ENCODE measurements at places on chromosomes 11 and 22. TPM values are rescaled to one million over a fixed set of nuclear protein-coding genes. Genes with fewer than 3 reads are reported as not detected.
A peak's percentile ranks its signal among the peaks of the same experiment; 100 is the strongest.

DNA sequence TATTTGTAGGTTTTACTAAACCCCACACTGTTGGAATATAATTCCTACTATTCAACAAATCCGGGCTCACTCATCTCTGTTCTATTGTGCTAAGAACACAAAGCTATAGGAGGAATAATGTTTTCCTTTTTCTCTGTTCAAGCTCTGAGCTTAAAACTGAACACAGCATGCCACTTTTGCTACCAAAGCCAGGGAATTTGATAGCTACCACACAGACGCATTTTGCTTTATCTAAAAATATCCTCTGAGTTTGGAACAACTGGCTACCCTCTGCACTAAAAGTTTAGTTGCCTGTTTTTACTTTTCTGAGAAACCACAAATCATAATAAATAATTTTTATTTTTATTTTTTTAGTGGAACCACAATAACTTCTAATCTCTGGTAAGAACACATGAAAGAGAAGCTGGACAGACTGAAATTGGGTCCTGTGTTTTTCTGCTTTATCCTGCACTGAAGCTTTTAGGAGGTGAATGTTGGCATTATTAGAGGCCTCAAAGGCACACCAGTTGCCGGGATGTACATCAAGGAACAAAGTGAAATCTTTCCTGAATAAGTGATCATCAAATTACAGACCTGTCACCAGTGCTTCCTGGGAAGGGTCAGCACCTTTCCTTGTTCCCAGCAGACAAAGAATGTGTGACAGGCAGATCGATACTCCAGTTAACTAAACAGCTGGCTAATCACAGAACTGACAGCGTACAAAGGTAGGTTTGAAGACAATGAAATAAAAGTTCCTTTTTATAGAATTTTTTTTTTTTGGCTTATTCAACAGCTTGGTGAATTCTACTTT, 523.2 kb upstream of the TENM4 start:
- no peaks in the 10 kb centered on the region for H3K4me1 ChIP-seq
- DNase-seq: no peak
- no peaks in the 10 kb centered on the region for H3K36me3 ChIP-seq
- H3K4me3 ChIP-seq: no peak overlapping the region
- no peaks in the 10 kb centered on the region for H3K27me3 ChIP-seq

SYT7 gene
- total RNA-seq: 6.4 TPM

RAG2 gene
- not detected for total RNA-seq

DNA sequence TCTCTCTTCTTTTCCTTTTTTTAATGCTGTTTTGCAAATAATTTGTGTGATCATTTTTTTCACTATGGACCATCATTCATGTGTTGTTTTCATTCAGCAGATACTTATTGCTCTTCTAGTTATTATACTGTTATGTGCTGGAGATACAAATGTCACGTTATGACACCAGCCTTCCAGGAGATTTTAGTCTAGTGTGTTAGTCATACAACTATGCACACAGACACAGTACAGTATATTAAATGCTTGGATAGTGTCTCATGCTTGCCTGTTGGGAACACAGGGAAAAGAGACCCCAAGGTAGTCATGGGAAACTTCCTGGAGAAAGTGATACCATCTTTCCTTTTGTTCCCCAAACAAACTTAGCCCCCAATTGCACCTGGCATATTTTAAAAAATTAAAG, 116.1 kb downstream of the UVRAG start:
- peaks cover 4% of the 10 kb centered on the region for H3K4me1 ChIP-seq
- DNase-seq: no peak
- H3K4me3 ChIP-seq: no peak overlapping the region
- H3K36me3 ChIP-seq: no peaks in the 10 kb centered on the region
- H3K27ac ChIP-seq: no peak overlapping the region
- H3K27me3 ChIP-seq: no peaks in the 10 kb centered on the region

DNA sequence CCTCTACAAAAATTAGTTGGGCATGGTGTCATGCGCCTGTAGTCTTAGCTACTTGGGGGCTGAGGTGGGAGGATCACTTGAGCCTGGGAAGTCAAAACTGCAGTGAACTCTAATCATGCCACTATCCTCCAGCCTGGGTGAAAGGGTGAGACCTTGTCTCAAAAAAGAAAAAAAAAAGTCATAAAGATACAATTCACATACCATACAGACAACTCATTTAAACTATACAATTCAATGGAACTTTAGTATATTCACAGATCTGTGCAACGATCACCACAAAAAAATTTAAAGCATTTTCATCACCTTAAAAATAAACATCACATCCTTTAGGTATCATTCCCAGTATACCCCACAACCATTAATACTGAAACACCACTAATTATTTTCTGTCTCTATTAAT, 201.2 kb downstream of the PGR start:
- no peak for DNase-seq
- no peaks in the 10 kb centered on the region for H3K36me3 ChIP-seq
- no peaks in the 10 kb centered on the region for H3K4me1 ChIP-seq
- no peaks in the 10 kb centered on the region for H3K27me3 ChIP-seq
- H3K4me3 ChIP-seq: no peak overlapping the region
- no peak overlapping the region for H3K27ac ChIP-seq

DNA sequence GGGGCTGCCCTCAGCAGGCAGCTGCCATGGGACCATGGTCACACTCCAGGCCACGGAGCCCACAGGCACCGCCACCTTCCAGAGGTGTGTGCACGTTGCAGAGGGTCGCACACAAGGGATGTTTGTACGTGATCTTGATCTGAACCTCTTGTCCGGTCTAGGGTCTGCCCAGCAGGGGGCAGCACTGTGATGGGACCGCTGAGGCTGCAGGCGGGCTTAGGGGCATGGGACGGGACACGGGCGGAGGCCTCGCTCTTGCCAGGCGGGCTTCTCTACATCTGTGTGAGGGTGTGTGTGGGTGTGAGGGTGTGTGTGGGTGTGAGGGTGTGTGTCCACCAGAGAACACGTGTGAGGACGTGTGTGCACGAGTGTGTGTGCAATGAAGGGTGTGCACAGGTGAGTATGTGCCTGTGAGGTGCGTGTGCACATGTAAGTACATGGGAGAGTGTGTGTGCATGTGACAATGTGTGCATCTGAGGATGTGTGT, 52.4 kb downstream of the CACNA1I start:
- H3K27ac ChIP-seq: no peak overlapping the region
- H3K4me1 ChIP-seq: no peaks in the 10 kb centered on the region
- no peaks in the 10 kb centered on the region for H3K36me3 ChIP-seq
- DNase-seq: peak; percentile 56

GRCh38 chr11:69234740-69235710, 58.9 kb upstream of the MYEOV start:
- no peak overlapping the region for H3K4me3 ChIP-seq
- no peaks in the 10 kb centered on the region for H3K4me1 ChIP-seq
- no peak overlapping the region for H3K27ac ChIP-seq
- no peaks in the 10 kb centered on the region for H3K27me3 ChIP-seq
- no peak for DNase-seq

DNA sequence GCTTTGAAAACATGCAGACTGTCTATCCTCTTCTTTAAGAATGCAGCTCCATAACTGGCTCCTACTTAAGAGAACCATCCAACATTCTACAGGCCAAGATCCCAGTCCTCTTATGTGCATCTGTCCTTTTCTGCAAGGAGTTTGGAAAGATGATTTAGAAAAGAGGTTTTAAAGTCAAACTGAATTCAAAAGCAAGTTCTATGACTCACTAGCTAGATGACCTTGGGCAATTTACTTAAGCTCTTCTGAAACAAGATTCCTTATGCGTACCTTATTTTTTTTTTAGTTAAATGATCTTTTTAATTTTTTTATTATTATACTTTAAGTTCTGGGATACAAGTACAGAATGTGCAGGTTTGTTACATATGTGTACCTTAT, 29.2 kb downstream of the GUCY1A2 start:
- no peaks in the 10 kb centered on the region for H3K36me3 ChIP-seq
- H3K27me3 ChIP-seq: no peaks in the 10 kb centered on the region
- no peak overlapping the region for H3K4me3 ChIP-seq
- H3K27ac ChIP-seq: no peak overlapping the region
- no peaks in the 10 kb centered on the region for H3K4me1 ChIP-seq

DNA sequence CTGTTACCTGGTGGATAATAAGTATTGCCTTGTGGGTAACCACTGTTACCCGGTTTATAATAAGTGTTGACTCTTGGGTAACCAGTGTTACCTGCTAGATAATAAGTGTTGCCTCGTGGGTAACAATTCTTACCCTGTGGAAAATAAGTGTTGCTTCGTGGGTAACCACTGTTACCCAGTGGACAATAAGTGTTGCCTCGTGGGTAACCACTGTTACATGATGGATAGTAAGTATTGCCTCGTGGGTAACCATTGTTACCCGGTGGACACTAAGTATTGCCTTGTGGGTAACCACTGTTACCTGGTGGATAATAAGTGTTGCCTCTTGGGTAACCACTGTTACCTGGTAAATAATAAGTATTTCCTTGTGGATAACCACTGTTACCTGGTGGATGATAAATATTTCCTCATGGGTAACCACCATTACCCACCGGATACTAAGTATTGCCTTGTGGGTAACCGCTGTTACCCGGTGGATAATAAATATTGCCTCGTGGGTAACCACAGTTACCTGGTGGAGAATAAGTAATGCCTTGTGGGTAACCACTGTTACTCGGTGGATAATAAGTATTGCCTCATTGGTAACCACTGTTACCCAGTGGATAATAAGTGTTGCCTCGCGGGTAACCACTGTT, 8.7 kb upstream of the NXPE4 start:
- no peak for DNase-seq
- H3K36me3 ChIP-seq: no peaks in the 10 kb centered on the region
- H3K4me3 ChIP-seq: no peak overlapping the region
- no peak overlapping the region for H3K27ac ChIP-seq

MRGPRF gene
- total RNA-seq: 12.6 TPM

DNA sequence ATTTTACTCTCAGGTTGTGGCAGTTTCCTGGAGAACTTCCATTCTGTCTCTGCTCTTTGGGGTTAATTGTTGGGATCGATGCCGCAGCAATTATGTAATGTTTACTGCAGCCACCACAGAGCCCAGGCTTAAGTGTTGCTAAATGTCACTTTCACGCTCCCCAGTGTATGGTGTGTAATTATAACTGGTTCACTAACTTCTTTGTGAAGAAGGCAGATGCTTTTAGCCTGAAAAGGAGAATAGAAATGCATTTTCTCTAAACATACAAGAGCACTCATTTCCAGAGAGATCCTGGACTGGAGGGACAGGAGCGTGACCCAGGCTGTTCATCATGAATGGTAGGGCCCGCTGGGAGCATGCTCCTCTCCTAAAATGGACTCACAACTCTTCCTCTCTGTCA, 132.2 kb upstream of the PLET1 start:
- H3K27me3 ChIP-seq: no peaks in the 10 kb centered on the region
- H3K27ac ChIP-seq: no peak overlapping the region
- H3K36me3 ChIP-seq: no peaks in the 10 kb centered on the region
- H3K4me1 ChIP-seq: no peaks in the 10 kb centered on the region
- no peak for DNase-seq
- H3K4me3 ChIP-seq: no peak overlapping the region

GRCh38 chr11:83012168-83013067, 59.3 kb downstream of the RAB30 start:
- H3K4me3 ChIP-seq: no peak overlapping the region
- no peaks in the 10 kb centered on the region for H3K27me3 ChIP-seq
- DNase-seq: no peak
- H3K27ac ChIP-seq: no peak overlapping the region
- H3K4me1 ChIP-seq: no peaks in the 10 kb centered on the region

GRCh38 chr11:62727872-62728170, 465 bp upstream of the TTC9C start:
- H3K4me1 ChIP-seq: peaks cover 28% of the 10 kb centered on the region
- no peaks in the 10 kb centered on the region for H3K27me3 ChIP-seq
- H3K27ac ChIP-seq: peak overlapping the region; percentile 94
- DNase-seq: peak; percentile 88
- H3K4me3 ChIP-seq: peak overlapping the region; percentile 95

MYBPC3 gene
- 2.0 TPM for total RNA-seq

DNA sequence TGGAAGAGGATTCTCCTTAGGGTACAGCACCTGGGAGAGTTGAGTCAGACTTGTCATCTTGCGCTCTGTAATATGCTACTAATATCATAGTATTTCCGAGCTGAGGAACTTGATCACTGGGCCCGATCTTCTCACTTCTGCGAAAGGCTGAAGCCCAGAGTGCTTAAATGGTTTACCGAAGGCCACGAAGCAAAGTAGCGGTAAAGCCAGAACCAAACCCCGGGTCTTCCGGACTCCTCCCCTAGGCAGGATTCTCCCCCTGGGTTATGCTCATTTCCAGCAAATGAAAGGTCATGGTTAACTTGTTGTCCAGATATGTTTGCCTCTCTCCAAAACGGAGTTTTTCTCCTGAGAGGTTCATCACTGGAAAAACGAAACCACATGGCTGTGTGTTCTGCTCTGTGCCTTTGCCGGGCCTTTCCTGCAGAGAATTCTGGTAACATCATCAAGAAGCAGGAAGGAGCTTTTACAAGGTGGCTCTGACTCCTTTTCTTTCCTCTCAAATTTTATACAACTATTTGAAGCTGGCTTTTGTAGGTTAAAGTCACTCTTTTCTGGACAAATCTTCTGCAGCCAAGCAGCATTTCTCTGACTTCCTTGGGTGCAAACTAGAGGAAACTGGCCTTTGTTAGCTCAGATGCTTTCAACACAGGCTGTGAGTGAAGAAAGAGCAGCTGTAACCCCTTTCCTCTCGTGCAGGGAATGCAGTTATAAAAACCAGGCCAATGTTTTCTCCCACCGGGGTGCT, 35.5 kb downstream of the UBASH3B start:
- DNase-seq: no peak
- H3K4me1 ChIP-seq: peaks cover 5% of the 10 kb centered on the region
- peak overlapping the region; percentile 86 for H3K27ac ChIP-seq
- peak overlapping the region; percentile 4 for H3K4me3 ChIP-seq
- H3K27me3 ChIP-seq: no peaks in the 10 kb centered on the region

GRCh38 chr22:41127451-41127850, 35.1 kb downstream of the EP300 start:
- no peak for DNase-seq
- no peak overlapping the region for H3K4me3 ChIP-seq
- H3K36me3 ChIP-seq: no peaks in the 10 kb centered on the region
- H3K4me1 ChIP-seq: peaks cover 8% of the 10 kb centered on the region
- no peak overlapping the region for H3K27ac ChIP-seq
- H3K27me3 ChIP-seq: no peaks in the 10 kb centered on the region

- DNase-seq: no peak
- peaks cover 14% of the 10 kb centered on the region for H3K4me1 ChIP-seq
- no peak overlapping the region for H3K4me3 ChIP-seq
- peaks cover 46% of the 10 kb centered on the region for H3K36me3 ChIP-seq
These were observed 12.3 kb downstream of the TOLLIP start for GRCh38 chr11:1297011-1297575.

All from left lung (tissue), 14 donors.